ENCODE measurements at places on chromosomes 7 and 10.

- DNase-seq, result no peak
Observed at GRCh38 chr7:24757353-24758275, at the start of gene GSDME. Gene GSDME, minus strand, starts transcription at chr7:24757464. Its CDS starts 7,690 bp downstream, at chr7:24749774.

DNA sequence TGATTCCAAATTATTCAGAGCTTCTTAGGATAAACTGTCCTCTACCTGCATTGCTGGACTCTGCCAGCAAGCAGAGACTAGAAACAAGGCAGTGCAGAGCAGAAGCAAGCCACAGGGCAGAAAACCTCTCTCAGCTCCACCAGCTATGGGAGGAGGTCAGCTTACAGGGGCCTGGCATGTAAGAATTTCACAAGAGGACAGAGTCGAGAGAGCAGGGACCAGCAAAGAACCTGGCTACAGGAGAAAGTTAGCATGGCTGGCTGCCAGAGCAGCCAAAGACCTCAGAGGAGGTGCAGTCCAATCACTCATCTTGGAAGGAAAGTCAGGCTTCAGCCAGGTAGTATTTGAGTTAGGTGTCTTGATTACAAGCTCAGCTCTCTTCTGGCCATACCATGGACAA lies 62.9 kb downstream of the ENO4 start:
- DNase-seq, result no peak

GRCh38 chr10:6239213-6239991 lies 36.7 kb downstream of the PFKFB3 start:
- peak; percentile 82 for DNase-seq

GRCh38 chr7:43850348-43851116 lies 18.8 kb downstream of the MRPS24 start:
- no peak for DNase-seq

GRCh38 chr7:39659356-39660013 lies 36.1 kb downstream of the RALA start:
- DNase-seq, result no peak
